Activated T-cell treated with anti-CD3 and anti-CD28 coated beads, Interleukin-2, amount 50 U/mL, for 72 hours (primary cell): ENCODE measurements at places on chromosomes 4 and X. TPM values are rescaled to one million over a fixed set of nuclear protein-coding genes. Genes with fewer than 3 reads are reported as not detected.
A peak's percentile ranks its signal among the peaks of the same experiment; 100 is the strongest.

Gene SH2D1A
- total RNA-seq = 40.7 TPM

DNA sequence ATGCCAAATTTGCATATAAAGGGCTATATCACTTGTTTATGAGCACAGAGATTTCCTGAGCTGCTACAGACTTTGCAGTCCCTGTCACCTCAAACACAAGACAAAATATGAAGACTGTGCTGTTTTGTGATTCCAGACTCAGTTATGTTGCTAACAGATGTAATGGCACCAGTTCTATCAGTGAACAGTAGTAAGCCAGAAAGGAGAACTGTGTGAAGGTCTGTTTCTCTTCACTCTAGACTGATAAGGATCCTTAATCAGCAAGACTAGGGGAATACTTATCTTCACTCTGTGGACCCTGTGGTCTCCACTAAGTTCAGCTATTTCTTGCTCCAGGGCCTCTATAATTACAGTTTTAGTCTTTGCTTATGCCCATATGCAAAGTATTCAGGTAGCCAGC, 82.7 kb downstream of the ANXA5 start:
- H3K4me3 ChIP-seq = no peak overlapping the region
- peaks cover 24% of the 10 kb centered on the region for H3K27me3 ChIP-seq
- no peak overlapping the region for H3K27ac ChIP-seq
- H3K4me1 ChIP-seq = no peaks in the 10 kb centered on the region

Gene EIF1AX
- total RNA-seq = 117 TPM

DNA sequence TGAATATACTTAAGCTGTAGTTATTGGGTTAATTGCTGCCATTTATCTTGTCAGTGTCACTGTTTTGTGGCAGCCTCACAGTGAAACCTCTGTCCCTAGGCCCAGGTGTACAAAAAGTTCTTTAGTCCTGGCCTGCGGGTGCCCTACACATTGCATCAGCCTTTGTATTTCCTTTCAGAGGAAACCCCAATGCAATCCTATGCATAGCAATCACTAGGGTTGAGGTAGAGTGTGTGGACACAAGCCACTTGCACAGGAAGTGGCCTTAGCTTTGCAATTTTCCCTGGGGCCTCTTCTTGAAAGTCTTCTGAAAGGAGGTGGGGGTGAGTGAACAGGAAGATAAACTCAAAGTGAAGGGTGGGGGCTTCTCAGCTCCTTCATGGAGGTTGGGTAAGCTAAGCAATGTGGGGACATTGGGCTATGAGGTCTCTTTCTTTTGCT, 27.8 kb downstream of the VSIG4 start:
- H3K4me3 ChIP-seq = peak overlapping the region; percentile 2
- H3K4me1 ChIP-seq = peaks cover 52% of the 10 kb centered on the region
- peak; percentile 28 for DNase-seq
- H3K27me3 ChIP-seq = no peaks in the 10 kb centered on the region

Gene MAGEB2
- not detected for total RNA-seq

DNA sequence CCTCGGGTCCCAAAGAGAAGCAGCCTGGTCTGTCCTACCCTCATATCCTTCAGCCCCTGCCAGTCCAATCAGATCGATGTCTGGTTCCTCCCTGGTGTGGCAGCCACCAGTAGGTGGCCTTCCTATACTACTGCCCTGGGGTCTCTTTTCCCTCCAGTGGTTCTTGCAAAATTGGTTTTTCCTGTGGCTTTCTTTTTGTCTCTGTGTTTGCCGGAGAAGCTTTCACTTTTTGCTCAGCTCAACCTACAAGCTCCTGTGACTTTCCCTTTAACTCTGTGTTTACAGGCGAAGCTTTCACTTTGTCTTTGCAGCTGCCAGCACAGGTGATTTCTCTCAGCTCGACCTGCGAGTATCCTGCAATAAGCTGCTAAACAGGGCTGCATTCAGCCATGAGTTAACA, 46.8 kb downstream of the UGT2A3 start:
- no peak overlapping the region for H3K27ac ChIP-seq
- H3K36me3 ChIP-seq = no peaks in the 10 kb centered on the region
- no peaks in the 10 kb centered on the region for H3K4me1 ChIP-seq
- no peak for DNase-seq
- H3K27me3 ChIP-seq = no peaks in the 10 kb centered on the region
- no peak overlapping the region for H3K4me3 ChIP-seq

Gene SSX2B
- total RNA-seq = not detected

Gene ZNF732
- total RNA-seq = not detected

DNA sequence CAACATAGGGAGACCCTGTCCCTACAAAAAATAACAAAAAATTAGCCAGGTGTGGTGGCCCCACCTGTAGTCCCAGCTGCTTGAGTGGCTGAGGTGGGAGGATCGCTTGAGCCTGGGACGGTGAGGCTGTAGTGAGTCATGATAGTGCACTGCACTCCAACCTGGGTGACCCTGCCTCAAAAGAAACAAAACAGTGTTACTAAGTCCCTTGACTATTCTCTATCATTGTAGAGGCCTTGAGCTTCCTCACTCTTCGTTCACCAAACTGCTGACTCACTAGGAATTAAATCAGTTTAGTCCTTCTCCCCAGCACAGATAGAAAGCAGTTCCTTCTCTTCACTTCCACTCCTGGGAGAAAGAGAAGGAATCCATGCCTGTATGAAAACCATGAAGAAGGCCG, 14.5 kb downstream of the CDS1 start:
- no peaks in the 10 kb centered on the region for H3K36me3 ChIP-seq
- H3K27me3 ChIP-seq = peaks cover 8% of the 10 kb centered on the region
- H3K4me1 ChIP-seq = peaks cover 12% of the 10 kb centered on the region
- DNase-seq = no peak
- H3K4me3 ChIP-seq = no peak overlapping the region

GRCh38 chrX:24294619-24295018, 19.2 kb downstream of the SUPT20HL2 start:
- H3K36me3 ChIP-seq = no peaks in the 10 kb centered on the region
- H3K4me1 ChIP-seq = no peaks in the 10 kb centered on the region
- H3K4me3 ChIP-seq = no peak overlapping the region
- peak; percentile 12 for DNase-seq
- H3K27ac ChIP-seq = no peak overlapping the region
- peaks cover 48% of the 10 kb centered on the region for H3K27me3 ChIP-seq
